Psoas muscle (tissue), 8 donors: ENCODE measurements at places on chromosomes 6 and 20. TPM values are rescaled to one million over a fixed set of nuclear protein-coding genes. Genes with fewer than 3 reads are reported as not detected.

The TGM3 gene
- polyA plus RNA-seq: 0.07 TPM

DNA sequence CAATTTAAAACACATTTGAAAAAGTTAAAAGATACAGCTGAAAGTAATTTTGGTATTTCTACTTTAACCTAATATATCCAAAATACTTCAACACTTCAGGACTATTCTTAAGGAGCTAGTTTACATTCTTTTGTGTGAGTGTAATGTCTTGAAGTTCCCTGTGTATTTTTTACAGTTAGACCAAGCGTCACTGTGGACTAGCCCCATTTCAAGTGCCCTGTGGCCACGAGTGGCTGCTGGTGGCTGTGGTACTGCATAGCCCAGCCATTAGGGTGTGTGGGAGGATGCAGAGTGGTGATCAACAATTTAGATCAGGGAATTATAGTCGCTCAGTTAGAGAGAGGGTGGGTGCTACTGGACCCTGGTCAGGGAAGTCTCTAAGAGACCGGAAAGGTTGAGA is 869 bp upstream of the CST5 start:
- DNase-seq: no peak

DNA sequence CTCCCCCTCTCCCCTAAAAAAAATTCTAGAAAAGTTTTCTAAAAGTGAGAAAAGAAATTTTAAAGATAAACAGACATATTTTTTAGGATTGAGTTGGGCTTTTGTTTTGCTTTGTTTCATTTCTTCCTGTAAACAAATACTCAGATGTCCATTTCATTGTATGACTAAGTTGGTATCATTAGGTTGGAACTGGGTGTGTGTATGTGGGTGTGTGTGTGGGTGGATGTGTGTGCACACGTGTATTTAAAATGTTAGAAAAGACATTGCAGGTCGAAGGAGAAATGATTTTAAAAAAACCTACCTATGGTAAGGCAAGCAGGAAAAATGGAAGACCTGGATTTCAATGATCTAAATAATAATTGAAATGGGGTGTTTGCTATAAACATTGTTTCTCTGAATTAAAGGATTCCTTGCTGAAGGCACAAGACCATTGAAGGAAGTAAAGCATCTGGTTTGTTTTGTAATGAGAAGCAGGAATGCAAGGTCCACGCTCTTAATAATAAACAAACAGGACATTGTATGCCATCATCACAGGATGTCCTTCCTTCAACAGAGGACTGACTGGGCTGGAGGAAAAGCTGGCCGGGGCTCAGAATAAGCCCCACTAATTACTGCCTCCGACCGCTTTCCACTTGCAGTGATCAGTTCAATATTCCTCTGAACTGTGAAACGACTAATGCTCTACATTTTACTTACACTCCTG is 996 bp upstream of the PRDM1 start:
- DNase-seq: no peak

DNA sequence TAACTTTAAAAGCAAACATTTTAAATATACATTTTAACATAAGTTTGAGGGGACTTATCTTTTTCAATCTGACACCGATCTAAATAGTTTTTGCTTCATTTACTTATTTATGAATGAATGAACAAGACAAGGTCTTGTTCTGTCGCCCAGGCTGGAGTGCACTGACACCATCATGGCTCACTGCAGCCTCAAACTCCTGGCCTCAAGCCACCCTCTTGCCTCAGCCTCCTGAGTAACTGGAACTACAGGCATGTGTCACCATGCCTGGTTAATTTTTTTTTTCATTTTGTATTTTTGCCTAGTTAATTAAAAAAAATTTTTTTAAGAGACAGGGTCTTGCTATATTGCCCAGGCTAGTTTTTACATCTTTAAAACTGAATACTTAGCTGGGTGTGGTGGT is 25.4 kb downstream of the FBXO9 start:
- DNase-seq: peak; percentile 51

The OOEP gene
- not detected for polyA plus RNA-seq

GRCh38 chr6:22108199-22108598 is 188.6 kb downstream of the PRL start:
- DNase-seq: no peak
